Esophagus muscularis mucosa (tissue), 4 donors: ENCODE measurements at places on chromosomes 6 and 20.

DNA sequence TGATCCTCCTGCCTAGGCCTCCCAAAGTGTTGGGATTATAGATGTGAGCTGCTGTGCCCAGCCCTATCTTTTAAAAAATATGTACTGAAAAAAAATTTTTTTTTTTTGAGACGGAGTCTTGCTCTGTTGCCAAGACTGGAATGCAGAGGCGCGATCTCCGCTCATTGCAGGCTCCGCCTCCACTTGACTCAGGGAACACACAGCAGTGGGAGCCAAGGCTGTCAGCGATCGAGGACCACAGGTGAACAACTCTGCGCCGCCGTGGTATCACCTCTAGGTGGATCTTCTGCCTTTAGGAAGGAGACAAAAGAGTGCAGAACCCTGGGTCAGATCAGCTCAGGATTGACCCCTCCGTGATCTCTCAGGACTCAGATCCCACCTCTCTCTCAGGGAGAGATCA lies 13.7 kb downstream of the RAET1E start:
- DNase-seq, result no peak

DNA sequence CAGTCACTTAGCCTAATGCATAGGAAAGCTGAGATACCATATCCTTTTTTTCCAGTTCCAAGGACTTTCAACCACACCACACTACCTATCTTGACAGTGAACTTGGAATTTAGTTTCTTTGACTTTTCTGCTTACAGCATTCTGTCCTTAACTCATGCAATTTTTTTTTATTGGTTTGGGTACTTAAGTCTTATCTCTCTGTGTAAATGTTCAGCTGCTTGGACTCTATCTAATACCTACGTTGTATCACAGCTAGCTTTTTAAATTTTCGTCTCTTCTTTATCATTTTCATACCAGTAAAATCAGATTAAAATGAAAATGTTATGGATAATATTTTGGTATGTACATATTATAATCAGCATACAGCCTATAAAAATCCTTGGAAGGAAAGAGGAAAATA lies 106.9 kb upstream of the ADGRF1 start:
- DNase-seq, result no peak

GRCh38 chr20:40168981-40169620 lies 519.9 kb downstream of the MAFB start:
- DNase-seq, result no peak

- DNase-seq, result no peak
Observed at GRCh38 chr6:164063346-164063745, 648.8 kb downstream of the QKI start.

GRCh38 chr20:43977252-43977651 lies 62.6 kb downstream of the TOX2 start:
- DNase-seq, result no peak

DNA sequence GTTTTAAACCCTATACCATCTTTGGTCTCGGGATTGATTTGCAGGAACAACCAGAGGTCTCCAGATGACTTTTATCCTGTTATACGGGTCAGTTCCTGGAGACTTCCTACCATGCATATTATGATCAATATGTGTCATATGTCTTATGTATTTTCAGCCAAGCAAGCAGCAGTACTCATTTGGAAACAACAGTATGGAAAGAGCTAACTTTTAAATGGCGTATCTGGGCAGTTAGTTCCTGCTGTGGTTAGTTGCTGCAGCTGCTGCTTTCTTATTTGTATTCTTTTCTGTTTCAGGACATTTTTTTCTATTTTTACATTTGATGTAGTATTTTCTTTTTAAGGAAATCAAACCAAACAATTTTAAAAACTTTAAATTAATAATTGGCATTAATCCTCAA lies 207.5 kb downstream of the MANEA start:
- DNase-seq, result no peak

DNA sequence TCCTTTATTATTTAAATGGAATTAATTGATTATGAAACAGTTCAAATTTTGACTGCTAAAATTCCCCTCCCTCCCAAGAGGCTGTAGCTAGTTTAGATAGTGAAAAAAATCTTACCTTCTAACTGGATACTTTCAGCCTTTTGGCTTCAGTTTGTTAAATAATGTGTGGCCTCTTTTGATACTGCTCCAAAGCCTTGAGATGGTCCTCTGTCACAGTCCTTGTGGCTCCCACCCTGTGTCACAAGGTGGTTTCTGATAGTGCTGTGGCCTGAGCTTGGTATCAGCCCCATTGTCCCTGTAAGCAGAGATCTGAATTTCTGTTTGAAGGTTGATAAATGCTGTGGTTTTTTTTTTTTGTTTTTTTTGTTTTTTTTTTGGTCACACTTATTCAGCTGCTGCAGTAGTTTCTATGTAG lies 20.8 kb downstream of the PANK2 start:
- no peak for DNase-seq

GRCh38 chr6:89434150-89434499 lies 1.2 kb downstream of the ANKRD6 start:
- DNase-seq, result no peak

DNA sequence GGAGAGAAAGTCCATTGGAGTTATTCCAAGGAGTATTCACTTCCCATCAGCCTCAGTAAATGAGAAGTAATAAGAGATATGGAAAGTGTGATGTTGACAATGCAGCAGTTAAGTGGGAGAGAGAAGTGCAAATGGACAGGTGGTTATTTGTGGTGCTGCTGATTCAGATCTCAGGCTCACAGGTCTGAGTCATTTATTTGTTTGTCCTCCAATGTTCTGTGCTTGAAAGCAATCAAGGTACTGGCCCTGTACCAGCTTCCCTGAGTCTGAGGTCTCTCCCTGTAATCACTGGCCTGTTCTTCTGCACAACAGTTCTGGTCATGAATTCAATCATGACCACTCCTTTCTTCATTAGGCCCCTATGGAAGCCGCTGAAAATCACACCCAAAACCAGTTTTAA lies 827.7 kb downstream of the MAFB start:
- no peak for DNase-seq

DNA sequence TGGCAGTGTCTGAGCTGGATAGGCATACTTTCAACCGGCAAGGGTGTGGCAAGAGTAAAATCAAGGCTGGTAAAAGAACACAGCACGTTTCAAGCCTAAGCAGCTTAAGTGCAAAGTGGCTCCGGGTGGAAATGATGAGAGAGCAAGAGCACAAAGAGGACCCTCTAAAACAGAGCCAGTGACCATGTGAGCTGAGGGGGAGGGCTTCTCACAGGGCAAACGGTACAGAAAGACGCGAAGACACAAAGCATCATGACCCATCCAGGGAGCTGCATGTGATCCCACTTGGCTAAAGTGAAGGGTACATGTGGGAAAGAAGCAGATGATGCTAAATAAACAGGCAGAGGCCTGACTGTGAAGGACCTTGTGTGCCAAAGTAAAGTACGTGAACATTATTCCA lies 25.7 kb downstream of the FKBP5 start:
- DNase-seq, result no peak

- DNase-seq, result no peak
Observed at GRCh38 chr6:40997234-40997957, 41.6 kb downstream of the UNC5CL start.

GRCh38 chr6:159125951-159126352 lies 43.2 kb upstream of the FNDC1 start:
- DNase-seq, result no peak

DNA sequence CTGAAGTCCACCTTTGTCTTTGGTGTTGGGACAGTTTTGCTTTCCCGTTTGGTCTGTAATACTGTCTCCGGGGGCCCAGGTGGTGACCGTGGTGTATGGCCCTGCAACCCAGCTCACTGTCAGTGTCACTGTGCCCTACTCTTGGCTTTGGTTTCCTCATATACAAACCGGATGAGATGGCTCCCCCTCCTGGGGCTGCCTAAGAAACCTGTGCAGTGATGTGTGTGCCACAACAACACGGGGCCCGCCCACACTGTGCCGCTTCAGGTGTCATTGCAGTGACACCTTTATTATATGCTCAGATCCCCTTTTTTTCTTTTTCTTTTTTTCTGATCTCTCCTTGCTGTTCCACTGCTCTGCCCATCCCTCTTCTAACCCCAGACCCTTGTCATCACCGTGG lies 73.9 kb downstream of the RAMACL start:
- DNase-seq, result no peak

DNA sequence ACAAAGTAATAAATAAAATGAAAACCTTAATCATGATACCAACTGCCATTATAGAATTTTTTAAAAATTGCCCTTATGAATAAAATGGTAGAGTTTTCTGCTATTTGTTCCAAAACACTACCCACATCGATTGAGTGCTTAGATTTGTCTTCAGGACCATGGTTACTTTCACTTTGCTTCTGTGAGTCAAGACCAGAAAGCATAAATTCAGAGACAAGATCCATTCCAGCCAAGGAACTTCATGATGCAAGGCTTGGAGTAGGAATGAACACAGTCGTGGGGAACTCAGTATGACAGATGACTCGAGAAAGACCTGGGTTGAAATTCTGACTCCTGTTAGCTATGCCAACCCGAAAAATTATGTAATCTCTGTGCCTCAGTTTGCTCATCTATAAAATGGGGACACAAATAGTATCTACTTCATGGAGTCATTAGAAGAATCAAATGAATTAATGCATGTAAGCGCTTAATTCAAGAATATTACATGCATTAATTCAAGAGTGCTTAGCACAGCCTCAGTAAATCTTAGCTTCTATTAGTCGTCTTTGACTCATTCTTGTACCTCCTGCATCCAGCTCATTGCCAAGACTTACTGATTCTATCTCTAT lies 72.5 kb upstream of the MYLIP start:
- DNase-seq, result no peak

- no peak for DNase-seq
Observed at GRCh38 chr6:71488186-71488585, 199.6 kb downstream of the OGFRL1 start.

GRCh38 chr6:130503146-130503545 lies 137.3 kb downstream of the TMEM200A start:
- no peak for DNase-seq

- peak; percentile 95 for DNase-seq
Observed at GRCh38 chr6:28225056-28225834, at the start of gene ZSCAN9. Gene ZSCAN9, plus strand, starts transcription at chr6:28225275. Its CDS starts 1,810 bp downstream, at chr6:28227085.

DNA sequence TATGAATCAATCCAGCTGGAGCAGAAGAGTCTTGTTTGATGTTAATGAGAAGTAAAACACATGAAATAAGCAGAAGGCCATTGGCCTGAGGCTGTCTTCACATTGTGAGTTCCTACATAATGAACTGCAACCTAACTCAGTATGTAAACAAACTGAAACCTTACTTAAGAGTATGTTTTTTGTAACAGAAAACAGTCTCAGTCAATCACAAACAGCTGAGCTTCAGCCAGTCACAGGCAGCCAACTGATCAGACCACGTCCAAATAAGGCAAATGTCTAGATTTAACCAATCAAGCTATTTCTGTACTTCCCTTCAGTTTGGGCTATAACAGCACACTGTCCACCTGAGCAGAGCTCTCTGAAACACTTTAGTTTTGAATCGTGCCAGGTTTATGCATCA lies 234.7 kb downstream of the TRDN start:
- DNase-seq, result no peak

- no peak for DNase-seq
Observed at GRCh38 chr6:134477991-134478635, 160.2 kb upstream of the SGK1 start.

- DNase-seq, result no peak
Observed at GRCh38 chr6:10391799-10392198, 23.1 kb downstream of the TFAP2A start.

DNA sequence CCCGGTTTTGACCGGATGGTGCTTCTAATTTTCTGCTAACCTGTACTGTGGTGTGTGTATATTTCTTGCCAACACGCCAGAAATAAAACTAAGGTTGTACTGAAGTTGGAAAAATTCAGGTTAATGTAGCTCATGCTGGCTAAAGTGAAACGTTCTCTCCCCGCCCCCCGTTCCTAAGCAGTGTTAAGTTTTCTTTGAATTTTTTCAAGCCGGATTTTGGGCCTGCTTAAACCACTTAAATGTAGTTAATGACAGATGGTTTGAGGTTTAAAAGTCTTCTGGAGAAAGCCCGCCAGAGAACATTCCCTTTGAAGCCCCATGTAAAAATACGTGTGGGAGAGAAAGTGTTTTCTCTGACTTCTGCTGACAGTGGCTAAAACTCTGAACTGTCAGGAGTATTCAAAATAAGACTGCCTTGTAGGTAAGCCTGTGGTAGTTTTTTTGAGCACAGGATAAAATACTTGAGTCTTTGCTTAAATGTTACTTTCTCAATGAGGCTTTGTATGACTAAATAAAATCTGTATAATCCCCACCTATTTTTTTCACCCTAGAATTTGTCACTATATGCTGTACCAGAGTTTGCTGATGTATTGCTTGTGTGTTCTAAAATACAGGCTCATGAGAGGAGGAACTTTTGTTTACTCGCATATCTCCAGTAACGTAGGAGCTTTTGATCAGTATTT lies 101.3 kb downstream of the OR2B2 start:
- no peak for DNase-seq

DNA sequence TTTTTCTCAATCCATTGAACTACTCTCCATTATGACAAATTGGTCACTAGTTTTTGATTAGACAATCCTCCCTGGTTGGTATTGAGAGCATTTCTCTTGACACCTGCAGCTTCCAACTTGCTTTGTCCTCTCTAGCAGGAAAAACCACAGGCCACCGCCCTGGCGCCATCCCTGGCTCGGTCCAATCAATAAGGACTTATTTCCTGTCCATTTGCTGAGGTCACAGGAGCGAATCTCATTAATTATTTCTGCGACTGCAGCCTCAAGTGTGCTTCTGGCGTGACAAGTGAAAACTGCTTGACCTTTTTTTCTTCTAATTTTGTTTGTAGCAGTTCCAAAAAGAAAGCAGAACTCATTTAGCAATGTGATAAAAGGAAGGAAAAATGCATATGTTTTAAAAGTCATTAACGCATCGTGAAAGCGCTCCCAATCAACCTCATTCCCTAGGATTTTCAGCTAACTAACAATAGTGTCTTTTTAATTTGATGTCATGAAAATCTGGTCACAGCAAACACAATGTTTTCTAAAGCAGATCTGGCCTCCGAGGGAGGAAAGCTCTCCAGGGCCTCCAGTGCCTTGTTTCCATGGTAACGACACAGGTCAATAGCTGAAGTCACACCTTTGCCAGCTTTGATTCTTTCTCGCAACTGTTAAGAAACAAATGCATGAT lies 39.0 kb upstream of the BEND3 start:
- DNase-seq, result no peak

DNA sequence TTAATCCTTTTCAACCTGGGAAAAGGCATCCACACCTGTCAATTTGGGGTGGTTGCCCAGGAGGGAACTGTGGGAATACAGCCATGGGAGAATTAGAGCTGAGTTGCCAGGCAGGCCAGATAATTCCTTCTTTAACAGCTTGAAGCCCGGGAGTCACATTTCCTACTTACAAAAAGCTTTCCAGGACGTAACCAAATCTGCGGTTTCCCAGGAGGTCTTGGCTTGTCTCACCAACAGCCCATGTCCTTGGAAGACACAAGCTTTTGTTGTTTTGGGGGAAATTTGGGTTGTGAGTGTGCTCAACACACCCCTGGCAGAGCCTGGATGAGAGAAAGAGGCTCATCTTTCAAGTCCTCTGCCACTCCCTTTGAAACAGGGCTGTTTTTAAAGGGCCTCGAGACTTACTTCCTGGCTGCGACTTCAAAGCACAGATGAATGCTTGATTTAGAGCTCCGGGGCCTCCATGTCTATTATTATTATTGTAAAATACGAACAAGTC lies 465.9 kb upstream of the BTBD3 start:
- DNase-seq, result no peak

GRCh38 chr20:21113697-21114096 lies 7.5 kb upstream of the LINC00237 start:
- no peak for DNase-seq

- no peak for DNase-seq
Observed at GRCh38 chr20:35395728-35396127, 16.0 kb downstream of the UQCC1 start.
